GM19239 (cell line): ENCODE measurements at places on chromosomes 12 and 14.

DNA sequence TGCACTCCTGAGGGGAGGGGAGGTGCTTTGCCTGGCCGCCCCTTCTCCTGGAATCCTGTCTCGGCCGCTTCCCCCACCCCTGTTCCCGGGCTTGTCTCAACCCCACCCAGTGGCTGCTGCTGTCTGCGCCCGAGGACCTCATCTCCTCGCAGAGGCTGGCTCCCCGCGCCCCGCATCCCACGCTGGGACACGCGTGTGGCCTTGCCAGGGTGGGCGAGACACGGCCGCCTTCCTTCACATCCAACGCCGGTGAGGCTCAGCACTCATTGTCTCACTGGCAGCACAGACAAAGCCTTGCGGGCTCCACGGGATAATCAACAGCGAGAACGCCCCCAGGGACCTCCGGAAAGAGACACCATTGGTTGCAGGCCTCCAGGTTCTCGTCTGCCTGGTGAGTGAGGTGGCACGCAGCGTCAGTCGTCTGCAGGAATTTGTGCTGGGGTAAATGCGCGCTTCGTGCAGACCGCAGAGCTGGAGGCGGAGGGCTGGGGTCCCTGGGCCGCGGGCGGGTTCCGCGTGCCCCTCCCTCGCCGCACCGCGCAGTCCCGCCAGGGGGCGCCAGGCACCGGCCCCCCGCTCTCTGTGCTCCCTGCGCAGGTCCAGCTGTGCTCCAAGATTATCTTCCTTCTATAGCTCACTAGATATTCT is 26.8 kb downstream of the CCDC177 start:
- no peak for DNase-seq

DNA sequence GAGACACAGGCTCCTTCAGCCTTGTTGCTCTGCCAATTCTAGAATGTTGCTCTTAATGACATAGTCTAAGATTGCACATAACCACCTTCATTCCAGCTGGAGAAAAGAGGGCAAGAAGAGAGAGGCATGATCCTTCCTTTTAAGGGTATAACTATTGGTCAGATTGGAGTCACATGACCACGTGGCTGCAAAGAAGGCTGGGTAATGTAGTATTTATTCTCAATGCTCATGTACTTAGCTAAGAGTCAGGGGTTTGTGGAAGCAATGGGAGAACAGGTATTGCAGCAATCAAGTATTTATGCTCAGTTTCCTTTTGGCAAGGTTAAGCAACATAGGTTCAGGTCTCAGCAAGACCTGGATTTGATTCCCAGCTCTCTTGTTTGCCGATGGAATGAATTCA is 298.8 kb upstream of the TBX3 start:
- no peak for DNase-seq

DNA sequence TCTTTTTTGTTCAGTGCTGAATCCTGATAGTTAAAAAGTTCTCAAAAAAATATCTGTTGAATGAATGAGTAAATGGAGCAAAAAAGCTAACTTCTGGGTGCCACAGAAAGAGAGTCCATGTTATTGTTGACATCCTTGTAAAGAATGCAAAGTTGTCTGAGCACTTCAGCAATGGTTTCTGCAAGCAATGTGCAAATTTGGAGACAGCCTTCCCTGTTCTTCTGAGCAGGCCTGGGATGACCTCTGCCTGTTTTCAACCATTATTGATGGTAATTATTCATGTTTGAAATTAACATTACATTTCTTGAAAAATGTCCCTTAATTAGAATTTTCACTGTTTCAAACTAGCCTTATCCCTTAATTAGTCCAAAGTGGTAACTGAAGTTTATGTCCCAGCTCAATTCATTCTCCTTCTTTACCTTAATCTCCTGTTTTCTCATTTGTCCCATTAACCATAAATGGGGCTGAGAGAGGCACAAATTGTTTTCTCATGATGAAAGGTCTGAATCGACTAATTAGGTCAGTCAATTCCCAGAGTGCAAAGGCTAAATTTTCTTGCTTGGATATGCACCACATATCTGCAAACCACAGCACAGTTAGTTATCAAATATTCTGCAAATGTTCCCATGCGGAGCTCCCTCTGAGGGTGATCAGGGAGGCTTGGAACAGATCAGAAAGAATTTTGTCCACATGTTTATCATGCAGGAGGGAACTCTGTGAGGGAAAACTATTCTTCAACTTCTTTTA is 139.4 kb upstream of the KRR1 start:
- no peak for DNase-seq

- no peak for DNase-seq
Measured at GRCh38 chr14:61802010-61802568, 39.9 kb downstream of the SNAPC1 start.

GRCh38 chr12:122688291-122688690 is 14.9 kb downstream of the HCAR2 start:
- DNase-seq: no peak

DNA sequence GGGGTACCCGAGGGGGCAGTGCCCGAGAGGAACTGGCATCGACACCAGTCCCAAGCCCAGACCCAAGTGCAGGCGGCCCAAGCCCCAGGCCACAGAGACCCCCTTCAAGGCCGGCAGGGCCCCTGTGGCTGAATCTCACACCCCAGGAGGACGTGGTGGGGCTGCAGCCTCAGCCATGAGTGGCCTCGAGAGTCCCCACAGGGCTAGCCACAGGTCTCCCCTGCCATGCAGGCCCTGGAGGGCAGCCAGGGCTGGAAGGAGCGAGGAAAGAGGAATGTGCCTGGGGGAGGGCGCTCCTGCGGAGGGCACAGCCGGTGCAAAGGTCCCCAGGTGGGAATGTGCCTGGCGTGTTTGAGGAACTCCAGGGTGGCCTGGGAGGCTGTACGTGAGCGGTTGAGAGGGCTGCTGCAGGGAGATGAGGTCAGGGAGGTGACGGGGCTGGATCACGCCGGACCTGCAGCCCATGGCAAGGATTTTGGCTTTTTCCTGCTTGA is 86.1 kb downstream of the NCOR2 start:
- DNase-seq: no peak
